EH (cell line): ENCODE measurements at places on chromosomes 3 and 15.

DNA sequence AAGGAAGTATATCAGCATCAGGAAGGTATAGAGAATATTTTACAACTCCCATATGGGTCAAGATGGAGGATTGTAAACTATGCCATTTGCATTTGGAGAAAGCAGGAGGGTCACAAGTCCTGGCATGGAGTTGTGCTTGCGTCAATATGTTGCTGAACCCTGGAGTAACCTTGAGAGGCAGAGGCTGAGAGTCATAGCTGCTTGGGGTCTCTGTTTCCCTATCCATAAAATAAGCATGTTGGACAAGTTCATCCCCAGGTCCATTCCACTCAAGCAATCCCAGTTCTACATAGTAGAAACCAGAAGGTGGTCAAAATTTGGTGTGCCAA lies 273.6 kb downstream of the MECOM start:
- DNase-seq, result no peak

GRCh38 chr15:36544518-36545466 lies 34.6 kb upstream of the CDIN1 start:
- DNase-seq, result no peak

GRCh38 chr3:116341899-116342298 lies 103.4 kb downstream of the LSAMP start:
- DNase-seq, result no peak

- DNase-seq, result no peak
These were observed 159.3 kb upstream of the PRICKLE2 start for GRCh38 chr3:64384561-64384960.

DNA sequence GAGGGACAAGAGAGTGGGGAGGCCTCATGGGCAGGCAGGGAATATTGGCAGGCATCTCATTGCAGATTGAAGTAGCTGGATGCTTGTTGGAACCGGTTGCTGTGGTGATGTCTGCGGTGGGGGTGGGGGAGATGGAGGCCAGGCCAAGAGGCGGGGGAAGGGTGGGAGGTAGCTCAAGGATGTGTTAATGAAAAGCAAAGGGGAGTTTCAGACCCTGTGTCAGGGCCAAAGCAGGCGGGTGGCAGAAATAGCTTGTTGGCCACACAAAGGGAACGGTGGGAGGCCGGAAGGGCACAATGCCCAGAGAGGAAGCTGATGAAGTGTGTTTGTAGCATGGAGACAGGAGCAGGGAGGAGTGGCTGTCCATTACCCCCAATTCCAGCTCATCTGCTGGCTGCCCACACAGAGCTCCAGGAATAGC lies 28.0 kb downstream of the CCDC33 start:
- DNase-seq, result no peak
